ENCODE measurements at places on chromosomes 1 and 21.

- no peak for DNase-seq
These were observed 83.8 kb upstream of the TSPAN2 start for GRCh38 chr1:115173151-115173550.

- DNase-seq = no peak
These were observed 130.1 kb downstream of the HMCN1 start for GRCh38 chr1:185864331-185864730.

DNA sequence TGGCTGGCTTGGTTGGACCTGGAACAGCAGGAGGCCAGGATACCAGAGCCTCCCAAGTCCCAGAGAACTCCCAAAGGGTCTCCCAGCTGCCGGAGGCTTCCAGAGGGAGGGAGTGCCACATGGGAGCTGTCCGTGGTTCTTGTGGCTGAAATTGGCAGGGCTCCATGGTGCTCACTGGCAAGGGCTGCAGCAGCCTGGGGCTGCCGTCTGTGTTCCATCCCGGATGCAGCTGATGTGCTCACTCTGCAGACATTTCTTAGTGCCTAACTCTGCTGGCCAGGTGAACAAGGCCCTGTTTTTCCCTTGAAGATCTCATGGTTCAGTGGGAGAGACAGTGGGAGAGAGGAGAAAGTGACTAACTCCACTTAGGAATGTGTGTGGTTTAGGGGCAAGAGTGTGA, 261.1 kb downstream of the CAMTA1 start:
- DNase-seq = peak; percentile 42

GRCh38 chr1:234396871-234397270, 23.6 kb downstream of the COA6 start:
- no peak for DNase-seq

DNA sequence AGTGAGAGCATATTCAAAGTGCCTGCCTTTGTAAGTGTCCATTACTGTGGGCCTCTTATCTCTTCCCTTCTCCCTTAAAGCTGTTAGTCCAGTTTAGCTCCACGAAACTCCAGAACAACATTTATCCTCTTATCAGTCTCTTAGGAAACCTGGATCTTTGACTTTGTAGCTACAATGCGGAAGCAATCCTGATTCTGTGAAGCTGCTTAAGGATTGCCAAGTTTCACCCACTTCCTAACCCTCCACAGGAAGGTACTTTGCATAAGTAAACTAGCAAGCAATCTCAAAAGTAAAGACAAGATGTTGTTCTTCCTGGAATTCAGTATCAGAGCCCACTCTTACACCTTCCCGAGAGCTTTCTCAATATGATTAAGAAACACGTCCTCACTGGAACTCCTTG, 164.9 kb upstream of the USP25 start:
- DNase-seq = no peak

DNA sequence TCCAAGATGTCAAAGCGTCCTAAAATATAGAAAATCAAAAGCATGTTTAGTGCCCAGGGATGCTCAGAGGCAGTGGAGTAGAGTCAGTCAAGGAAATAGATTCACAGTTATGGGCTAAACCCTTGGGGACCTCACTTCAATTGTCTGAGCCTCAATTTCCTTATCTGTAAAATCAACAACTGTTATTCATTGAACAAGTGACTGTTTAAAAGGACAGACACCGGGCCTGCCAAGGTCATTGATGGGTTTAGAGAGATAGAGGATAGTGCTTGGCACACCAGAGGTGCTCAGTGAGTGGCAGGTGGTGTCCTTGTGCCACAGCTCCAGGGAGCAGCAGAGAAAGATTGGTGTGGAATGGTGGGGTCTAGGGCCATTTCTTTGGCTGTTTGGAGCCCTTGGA, 12.8 kb downstream of the PLA2G5 start:
- no peak for DNase-seq

GRCh38 chr1:212238552-212238951, 46.7 kb upstream of the PPP2R5A start:
- DNase-seq = no peak

DNA sequence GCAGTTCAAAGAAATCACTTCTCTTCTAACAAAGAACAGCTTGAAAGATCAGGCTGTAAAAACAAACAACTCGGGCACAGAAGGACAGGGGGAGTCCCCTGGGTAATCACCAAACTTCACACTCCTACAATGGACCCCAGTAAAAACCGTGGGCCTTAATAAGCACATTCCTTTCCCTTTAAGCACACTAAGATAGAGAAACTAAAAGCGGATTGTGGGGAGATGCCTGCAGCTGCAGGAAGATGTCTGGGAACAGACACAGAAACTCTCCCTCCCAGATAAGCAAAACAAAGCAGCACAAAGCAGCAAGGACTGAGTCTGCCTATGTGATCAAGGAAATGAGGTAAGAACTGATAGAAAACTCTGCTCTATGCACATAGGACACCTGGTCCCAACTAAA, 37.6 kb upstream of the CTBS start:
- DNase-seq = no peak

DNA sequence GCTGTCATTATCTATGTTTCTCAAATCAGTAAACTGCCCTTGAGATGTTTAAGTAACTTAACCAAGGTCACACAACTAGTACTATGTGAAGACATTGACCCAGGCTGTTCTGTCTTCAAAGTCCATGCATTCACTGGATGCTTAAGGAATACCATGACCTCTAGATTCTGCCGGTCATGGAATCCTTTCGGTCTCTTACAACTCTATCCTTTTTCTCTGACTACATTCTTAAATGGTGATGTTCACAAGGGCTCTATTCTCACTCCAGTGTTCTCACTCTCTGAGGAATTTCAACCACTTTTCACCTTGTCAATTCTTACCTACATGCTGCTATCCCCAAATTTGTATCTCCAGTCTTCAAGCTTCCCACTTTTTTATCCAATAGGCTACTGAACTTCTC, 15.2 kb downstream of the CRYZ start:
- DNase-seq = no peak

DNA sequence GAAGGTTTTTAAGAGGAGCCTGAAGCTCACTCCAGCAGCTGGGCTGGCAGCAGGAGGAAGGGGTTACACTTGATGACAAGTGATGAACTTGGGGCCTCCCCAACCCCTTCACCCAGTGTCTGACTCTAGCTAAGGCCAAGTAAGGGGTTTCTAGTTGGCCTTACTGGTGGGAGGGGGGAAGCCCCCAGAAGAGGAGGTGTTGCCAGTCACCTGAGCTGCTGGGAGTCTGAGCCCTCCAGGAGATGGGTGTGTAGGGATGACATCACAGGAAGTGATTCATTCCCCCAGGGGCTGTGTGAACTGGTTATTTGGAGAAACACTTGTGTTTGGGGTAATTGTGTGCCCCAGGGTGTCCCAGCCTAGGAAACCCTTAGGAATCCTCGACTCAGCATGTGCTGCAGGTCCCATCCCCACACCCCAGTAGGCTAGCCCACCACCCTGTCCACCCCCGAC, 3.1 kb downstream of the PADI1 start:
- peak; percentile 96 for DNase-seq

- DNase-seq = peak; percentile 56
These were observed 146.1 kb upstream of the FGGY start for GRCh38 chr1:59150577-59151386.

DNA sequence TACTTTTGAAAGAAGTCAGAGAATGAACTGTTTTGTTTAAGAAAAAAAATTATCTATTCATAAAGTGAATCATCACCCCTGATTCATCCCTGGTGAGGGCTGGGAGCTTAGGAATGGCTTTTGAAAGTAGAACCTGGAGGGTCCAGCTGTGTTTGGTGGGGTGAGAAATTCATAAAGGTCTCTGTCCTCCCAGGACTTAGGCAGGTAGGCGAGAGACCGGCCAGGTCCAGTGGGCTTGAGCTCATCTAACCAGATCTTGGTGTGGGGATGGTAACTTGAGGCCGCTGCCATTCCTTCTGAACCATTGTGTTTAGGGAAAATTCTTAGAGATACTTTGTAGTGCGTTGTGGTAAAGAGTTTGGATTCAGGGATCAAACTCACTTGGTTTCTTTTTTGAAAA, 156.8 kb upstream of the TNR start:
- no peak for DNase-seq

DNA sequence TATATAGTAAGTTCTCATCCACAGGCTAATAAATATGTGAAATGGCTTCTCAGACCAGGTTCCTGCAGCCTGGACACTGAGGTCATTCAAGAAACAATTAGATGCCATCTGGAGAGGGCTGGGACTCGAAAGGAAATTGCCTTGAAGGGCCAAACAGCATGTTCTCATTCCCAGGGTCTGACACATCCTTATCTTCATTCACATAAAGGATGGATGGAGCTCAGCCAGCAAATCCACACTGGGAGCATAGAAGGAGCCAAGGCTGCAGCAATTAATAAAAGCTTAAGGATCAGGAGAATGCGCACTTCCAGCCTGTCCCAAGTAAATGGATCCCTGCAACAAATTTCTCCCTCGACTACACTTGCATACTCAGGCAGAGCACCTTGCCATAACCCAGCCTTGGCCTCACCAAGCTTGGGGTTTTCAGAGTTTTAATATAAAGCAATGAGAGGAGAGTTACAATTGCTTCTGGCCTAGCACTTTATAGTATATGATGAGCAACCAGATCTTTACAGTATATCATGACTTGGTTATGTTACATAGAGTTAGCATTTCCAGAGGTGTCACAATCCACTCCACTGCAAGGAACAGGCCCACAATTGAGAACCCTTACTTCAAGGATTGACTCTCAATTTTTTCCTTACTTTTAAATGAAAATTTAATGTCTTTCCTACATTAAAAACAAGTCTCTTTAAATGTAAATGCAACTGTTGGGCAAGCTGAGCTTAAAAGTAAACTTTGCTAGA, 55.9 kb downstream of the BCAR3 start:
- DNase-seq = no peak

DNA sequence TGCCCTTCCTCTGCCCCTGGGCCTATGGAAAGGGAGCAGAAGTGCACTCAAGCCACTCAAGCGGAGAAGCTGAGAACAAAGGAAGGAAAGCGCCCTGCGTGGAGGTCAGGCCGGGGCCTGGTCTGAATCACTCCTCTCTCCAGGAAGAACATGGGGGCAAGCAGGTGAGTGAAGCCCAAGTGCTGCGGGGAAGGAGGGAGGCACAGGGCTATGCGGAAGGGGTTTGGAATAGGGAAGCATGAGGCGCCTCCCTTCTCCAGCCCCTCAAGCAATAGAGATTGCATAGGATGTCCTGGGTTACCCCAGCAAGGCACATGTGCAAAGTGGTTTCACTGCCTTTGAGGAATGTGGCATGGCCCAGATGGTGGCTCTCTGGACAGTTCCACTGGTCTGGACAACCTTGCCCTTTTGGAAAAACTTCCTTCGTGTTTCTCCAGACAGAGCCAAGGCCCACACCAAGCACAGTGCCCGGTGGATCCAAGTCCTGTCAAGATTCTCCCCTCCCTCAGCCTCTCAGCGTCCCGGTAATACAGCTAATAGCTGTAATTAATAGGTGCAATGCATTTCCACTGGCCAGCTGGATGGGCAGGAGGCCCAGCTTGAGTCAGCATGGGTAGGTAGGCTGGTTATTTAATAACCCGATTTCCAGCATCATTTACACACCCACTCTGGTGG, 13.7 kb downstream of the BLACAT1 start:
- no peak for DNase-seq

DNA sequence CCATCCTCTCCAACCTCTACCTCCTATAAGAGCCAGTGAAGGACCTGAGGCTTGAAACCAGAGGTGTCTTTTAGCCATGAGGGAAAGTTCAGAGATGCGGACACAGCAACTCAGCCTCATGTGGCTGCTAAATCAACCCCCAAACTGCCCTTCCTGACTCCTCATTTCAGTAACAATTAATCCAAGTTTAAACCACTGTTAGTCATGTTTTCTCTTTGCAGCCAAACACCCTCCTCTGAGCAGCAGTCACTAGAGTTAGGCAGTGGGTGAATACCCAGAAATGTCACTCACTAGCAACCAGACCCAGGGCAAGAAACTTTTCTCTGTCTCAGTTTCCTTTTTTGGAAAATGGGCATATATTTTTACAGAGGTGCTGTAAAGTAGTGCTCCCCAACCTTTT, 71.2 kb downstream of the KCNJ15 start:
- DNase-seq = no peak

DNA sequence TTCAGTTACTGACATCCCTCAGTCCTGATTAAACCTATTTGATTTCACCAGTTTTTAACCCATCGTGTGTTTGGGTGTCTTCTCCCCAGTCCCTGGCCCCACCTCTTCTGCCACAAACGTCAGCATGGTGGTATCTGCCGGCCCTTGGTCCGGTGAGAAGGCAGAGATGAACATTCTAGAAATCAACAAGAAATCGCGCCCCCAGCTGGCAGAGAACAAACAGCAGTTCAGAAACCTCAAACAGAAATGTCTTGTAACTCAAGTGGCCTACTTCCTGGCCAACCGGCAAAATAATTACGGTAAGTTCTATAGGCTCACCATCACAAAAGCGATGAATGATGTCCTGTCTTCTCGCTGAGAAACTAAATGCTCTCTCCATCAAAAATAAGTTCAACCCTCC, 28.7 kb downstream of the NBPF3 start:
- DNase-seq = peak; percentile 4

DNA sequence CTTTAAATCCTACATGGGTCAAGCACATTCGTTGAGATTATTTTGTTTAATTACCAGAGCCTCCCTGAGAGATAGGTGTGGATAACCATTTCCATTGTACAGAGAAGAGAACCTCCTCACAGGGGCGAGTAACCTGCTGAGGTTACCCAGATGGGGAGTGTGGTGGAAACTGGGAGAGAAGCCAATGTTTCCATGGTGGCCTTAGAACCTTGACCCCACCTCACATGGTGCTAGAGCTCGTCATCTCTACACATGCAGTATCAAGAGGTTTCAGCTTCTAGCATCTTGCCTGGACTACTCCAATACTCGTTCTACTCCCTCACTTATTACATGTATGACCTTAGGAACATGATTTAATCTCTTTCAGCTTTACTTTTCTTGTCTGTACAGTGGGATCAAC, 4.8 kb downstream of the REG4 start:
- DNase-seq = no peak

- DNase-seq = peak; percentile 17
These were observed at the start of gene FAM163A for GRCh38 chr1:179742717-179743678. FAM163A (plus strand) TSS chr1:179743291; CDS start chr1:179813098, 69,807 bp downstream.

GRCh38 chr21:15686506-15686905, 43.3 kb upstream of the USP25 start:
- DNase-seq = no peak

DNA sequence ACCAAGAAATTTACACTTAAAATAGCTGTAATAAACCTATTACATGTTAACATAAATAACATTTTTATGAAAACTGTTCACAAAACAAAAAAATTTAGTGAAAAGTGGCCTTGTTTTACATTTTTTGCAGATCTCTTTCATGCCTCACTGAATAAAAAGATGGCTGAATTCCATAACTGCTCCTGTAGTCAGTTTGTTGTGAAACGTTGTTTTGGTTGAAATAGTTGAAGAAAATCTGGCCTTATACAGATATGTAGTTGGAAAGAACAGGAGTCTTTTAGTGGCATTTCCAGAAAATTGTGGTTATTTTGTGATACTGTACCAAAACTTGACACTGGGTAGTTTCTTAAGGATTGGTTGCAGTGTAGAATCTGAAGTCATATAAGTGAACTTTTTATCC, 18.1 kb downstream of the ITSN1 start:
- DNase-seq = no peak

GRCh38 chr1:6271006-6271405, 10.1 kb upstream of the GPR153 start:
- DNase-seq = no peak

Measured in A673 (cell line).